Left ventricle myocardium inferior (tissue), 1 donor: ENCODE measurements at places on chromosomes 3 and 15.

GRCh38 chr3:195916991-195917390 lies 8.6 kb upstream of the TNK2 start:
- H3K36me3 ChIP-seq: no peaks in the 10 kb centered on the region
- peaks cover 59% of the 10 kb centered on the region for H3K27me3 ChIP-seq
- H3K27ac ChIP-seq: no peak overlapping the region
- no peak overlapping the region for H3K4me3 ChIP-seq
- DNase-seq: no peak
- peaks cover 9% of the 10 kb centered on the region for H3K4me1 ChIP-seq

DNA sequence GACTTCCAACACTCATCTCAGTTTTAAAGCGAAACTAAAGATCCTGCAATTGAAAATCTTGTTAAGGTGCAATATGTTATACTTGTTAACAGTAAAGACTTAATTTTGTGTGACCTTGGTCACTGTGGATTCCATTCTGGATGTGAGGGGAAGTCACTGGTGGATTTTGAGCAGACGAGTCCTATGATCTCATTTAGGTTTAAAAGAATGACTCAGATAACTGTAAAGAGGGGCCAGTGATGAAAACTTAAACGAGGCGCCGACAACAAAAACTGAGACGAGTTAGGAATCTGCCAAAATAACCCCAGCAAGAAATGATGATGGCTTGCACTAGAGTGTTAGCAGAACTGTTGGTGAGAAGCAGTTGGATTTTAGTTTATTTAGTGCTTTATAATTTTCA lies 56.5 kb downstream of the LRRC28 start:
- H3K4me3 ChIP-seq: peak overlapping the region; percentile 51
- peaks cover 30% of the 10 kb centered on the region for H3K4me1 ChIP-seq
- peaks cover 8% of the 10 kb centered on the region for H3K36me3 ChIP-seq
- no peak for DNase-seq
- H3K27me3 ChIP-seq: no peaks in the 10 kb centered on the region

GRCh38 chr3:64303401-64303800 lies 78.1 kb upstream of the PRICKLE2 start:
- no peak overlapping the region for H3K27ac ChIP-seq
- H3K4me3 ChIP-seq: no peak overlapping the region
- no peak for DNase-seq
- H3K4me1 ChIP-seq: no peaks in the 10 kb centered on the region
- H3K27me3 ChIP-seq: no peaks in the 10 kb centered on the region

- no peak overlapping the region for H3K27ac ChIP-seq
- H3K36me3 ChIP-seq: no peaks in the 10 kb centered on the region
- no peak overlapping the region for H3K4me3 ChIP-seq
- no peak for DNase-seq
Measured at GRCh38 chr3:31390466-31390865, 142.3 kb upstream of the STT3B start.

DNA sequence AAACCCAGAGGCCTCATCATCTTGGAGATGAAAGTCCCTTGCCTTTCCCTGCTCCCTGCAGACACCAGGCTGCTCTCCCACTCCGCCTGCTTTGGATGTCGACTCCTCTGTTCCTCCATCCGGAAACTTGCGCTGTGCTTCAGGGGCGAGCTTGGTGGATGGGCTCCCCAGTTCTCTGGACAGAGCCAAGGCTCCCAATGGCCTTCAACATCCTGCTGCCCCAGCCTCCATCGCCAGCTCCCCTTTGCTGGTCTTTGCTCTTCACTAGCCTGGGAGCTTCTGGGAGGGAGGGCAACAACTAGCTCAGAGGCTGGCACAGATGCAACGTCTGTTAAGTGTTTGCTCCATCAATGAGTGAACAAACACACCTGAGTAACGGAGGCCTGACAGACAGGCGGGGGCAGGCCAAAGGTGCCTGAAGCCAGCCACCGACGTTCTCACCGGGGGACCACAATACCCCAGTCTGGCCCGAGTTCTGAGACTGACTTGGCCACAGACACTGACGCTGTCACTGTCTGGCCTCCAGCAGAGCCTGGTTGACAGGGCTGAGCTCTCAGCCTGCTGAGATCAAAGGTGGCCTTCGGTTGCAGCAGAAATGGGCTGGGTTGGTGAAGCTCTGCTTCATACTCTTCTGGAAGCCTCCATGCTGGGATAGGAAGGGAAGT lies 39.0 kb downstream of the RGMA start:
- H3K4me1 ChIP-seq: no peaks in the 10 kb centered on the region
- no peak for DNase-seq
- peaks cover 45% of the 10 kb centered on the region for H3K36me3 ChIP-seq
- no peak overlapping the region for H3K4me3 ChIP-seq
- H3K27ac ChIP-seq: no peak overlapping the region

- no peaks in the 10 kb centered on the region for H3K36me3 ChIP-seq
- peaks cover 3% of the 10 kb centered on the region for H3K4me1 ChIP-seq
- no peak overlapping the region for H3K27ac ChIP-seq
- DNase-seq: no peak
- H3K27me3 ChIP-seq: peaks cover 16% of the 10 kb centered on the region
Measured at GRCh38 chr15:80563372-80563997, 131.6 kb upstream of the ABHD17C start.

DNA sequence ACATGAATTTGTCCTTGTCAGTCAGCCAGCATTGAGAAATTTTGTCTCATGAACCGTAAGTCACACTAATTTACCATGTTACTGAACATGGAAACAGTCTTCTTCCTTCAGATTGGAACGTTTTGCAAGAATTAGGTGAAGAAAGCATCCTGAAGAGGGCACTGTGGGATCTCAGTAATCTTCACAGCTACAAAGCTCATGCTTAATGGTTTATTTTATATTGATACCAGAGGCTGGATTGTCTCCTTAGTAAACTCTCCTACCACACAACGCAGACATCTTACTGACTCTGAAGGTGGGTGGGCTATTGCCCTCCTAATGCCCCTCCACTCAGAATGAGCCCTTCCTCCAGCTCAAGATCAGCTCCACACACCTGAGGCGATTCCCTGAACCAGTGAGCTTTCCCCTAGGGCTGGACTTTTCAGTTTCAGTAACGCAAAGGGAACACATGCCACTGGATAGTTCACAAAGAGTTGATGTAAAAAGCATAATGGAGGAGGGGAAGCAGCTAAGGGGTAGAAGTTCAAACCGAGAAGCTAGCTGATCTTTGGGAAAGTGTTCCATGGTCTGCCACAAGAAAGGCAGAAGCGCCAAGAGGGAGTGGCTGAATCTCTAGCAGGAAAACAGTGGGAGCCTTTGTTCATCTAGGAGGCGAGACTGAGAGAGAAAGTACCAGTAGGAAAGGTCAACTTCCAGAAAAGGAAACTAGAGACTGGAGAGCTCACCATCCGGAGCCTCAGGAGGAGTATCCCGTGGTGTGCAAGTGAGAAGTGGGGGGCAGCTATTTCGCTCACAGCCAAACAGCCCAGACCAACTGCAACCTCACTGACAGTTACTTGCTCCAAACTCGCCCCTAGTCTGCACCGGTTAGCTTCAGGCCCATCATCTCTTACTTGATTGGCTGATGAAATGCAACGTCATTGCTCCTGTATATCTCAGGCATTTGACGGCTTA lies at the start of gene SLC9C1:
Gene SLC9C1 (minus strand): TSS at position 849 of the 954 bp plus-strand sequence. CDS start 7,425 bp downstream, outside the sequence.
- H3K4me1 ChIP-seq: peaks cover 11% of the 10 kb centered on the region
- H3K27me3 ChIP-seq: no peaks in the 10 kb centered on the region

DNA sequence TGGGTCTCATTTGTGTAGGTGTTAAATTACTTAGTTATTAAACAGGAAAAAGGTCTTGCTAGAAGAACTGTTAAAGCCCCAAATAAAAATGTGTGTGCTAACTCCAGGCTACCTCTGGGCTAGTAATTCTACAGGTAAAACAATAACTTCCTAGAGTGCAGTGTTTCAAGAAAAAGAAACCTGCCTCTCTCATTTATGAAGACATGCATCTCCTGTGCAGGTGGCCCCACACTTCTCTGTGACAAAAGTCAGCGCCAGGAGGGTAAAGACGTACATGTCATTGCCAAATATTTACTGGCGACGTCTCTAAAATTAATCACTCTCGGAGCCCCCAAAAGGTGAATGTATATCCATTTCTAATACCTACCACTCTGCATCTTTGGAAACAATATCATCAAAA lies 131.7 kb downstream of the FOXP1 start:
- H3K27me3 ChIP-seq: no peaks in the 10 kb centered on the region
- no peaks in the 10 kb centered on the region for H3K36me3 ChIP-seq
- peaks cover 45% of the 10 kb centered on the region for H3K4me1 ChIP-seq
- no peak for DNase-seq

DNA sequence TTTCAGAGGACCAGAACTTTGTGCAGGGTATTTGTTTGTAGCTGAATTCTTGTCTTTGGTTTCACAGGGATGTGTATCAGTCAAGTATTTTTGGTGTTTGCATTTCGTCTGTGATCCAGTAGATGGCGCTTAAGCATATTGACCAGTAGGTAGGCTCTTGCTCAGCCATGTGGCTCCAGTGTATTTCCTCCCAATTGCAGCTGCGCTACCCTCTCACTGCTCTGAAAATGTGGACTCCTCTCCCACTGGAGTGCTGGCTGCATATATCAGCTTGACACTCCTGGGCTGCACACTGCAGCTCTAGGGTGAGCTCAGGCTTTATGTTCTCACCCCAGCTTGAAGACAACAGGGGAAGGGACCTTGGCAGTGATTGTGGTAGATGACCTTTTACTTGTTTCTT lies 1264.3 kb upstream of the ALCAM start:
- H3K4me3 ChIP-seq: no peak overlapping the region
- no peak overlapping the region for H3K27ac ChIP-seq
- DNase-seq: no peak
- no peaks in the 10 kb centered on the region for H3K4me1 ChIP-seq
- no peaks in the 10 kb centered on the region for H3K27me3 ChIP-seq
- H3K36me3 ChIP-seq: no peaks in the 10 kb centered on the region

DNA sequence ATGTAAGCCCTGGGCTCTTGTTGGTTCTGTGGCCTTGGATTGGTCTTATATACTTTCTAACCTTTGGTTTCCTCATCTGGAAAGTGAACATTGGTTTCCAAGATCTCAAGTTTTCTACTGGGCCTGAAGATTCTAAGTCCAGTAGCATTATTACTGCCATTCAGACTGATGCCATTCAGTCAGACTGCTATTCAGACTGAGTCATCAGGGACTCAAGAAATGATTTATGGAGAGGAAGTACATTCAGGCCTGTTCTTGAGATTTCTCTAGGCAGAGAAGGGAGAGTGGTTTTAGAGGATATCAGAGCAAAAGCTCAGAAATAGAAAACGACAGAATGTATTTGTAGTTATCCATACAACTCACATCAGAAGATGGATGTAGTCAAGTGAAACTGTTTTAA lies 557.2 kb downstream of the NR2F2 start:
- no peak overlapping the region for H3K27ac ChIP-seq
- no peak overlapping the region for H3K4me3 ChIP-seq
- peaks cover 6% of the 10 kb centered on the region for H3K4me1 ChIP-seq
- no peaks in the 10 kb centered on the region for H3K36me3 ChIP-seq
- H3K27me3 ChIP-seq: peaks cover 3% of the 10 kb centered on the region
- no peak for DNase-seq

GRCh38 chr3:126349611-126350501 lies 7.4 kb downstream of the KLF15 start:
- no peak for DNase-seq
- H3K4me3 ChIP-seq: no peak overlapping the region
- H3K36me3 ChIP-seq: peaks cover 19% of the 10 kb centered on the region
- H3K27ac ChIP-seq: peak overlapping the region; percentile 35

DNA sequence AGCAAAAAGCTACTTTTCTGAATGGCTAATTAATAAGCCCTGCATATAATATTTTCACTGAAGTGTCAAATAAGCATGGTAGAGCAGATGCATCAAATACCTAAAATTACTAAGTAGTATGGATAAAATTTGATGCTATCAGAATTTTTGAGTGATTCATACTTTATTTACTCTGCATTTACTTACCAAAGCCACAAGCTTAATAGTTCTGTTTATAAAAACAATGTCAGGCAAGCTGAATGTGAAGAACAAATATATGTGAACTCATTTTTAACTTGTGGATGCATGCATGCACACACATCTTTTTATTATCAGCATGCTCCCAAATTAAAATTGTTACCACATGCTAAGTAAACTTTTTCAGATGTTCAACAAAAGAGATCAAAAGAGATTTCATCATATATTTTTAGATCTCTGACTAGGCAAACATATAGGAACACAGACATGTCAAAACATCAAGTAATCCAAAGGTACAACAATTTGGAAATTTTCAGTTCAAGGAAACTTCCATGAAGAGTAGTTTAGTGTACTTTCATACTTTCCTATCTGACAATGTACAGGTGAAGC lies 969.4 kb downstream of the ROBO1 start:
- H3K27me3 ChIP-seq: no peaks in the 10 kb centered on the region
- H3K27ac ChIP-seq: no peak overlapping the region
- DNase-seq: no peak
- H3K36me3 ChIP-seq: no peaks in the 10 kb centered on the region
- peaks cover 3% of the 10 kb centered on the region for H3K4me1 ChIP-seq

DNA sequence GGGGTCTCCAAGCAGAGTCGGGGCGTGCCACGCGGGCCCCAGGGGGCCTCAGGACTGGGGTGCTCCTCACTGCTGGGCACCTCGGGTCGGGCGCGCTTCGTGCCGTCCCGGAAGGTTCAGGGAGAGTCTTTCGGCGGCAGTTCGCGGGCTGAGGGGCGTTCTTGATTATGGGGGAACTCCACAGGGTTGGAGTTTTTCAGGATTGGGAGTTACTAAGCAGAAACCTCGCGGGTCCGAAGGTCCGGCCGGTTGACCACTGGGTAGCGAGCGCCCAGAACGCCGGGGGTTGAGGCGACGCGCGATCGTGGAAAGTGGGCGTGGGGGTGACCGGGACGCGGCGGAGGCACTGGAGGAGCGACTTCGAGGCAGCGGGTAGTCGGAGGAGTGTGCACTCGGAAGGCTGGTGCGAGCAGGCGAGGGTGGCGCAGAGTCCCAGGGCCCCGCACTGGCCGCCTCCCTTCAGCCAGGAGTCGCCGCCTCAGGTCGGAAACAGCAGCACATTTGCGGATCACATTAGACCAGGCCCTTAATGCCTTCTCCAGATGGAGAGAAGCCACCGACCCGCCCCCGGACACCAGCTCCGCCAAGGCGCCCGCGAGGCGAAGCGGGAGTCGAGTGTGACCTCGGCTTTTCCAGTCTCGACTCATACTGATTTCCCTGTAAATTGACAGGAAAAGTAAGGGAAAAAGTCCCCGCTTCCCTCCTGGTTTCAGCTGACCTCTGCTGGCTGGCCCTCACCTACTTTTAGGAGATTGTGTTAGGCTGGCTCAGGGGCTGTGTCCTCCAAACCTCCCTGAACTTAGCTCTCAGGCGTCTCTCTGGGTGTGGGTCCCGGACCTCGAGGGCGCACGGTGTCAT lies 685 bp downstream of the ADAMTSL3 start:
- peak overlapping the region; percentile 94 for H3K27ac ChIP-seq
- H3K27me3 ChIP-seq: peaks cover 9% of the 10 kb centered on the region
- H3K36me3 ChIP-seq: no peaks in the 10 kb centered on the region
- peak; percentile 70 for DNase-seq
